ENCODE measurements at places on chromosomes 1 and 21. TPM values are rescaled to one million over a fixed set of nuclear protein-coding genes. Genes with fewer than 3 reads are reported as not detected.

The TMPRSS15 gene
- total RNA-seq: not detected

The PHACTR4 gene
- 29.8 TPM for total RNA-seq

GRCh38 chr1:200281201-200281835, 128.5 kb downstream of the ZNF281 start:
- no peak overlapping the region for H3K4me3 ChIP-seq
- DNase-seq: no peak
- H3K36me3 ChIP-seq: no peaks in the 10 kb centered on the region
- no peaks in the 10 kb centered on the region for H3K4me1 ChIP-seq
- no peaks in the 10 kb centered on the region for H3K27me3 ChIP-seq
- H3K27ac ChIP-seq: no peak overlapping the region

GRCh38 chr21:43703035-43703880, 15.7 kb upstream of the PDXK start:
- H3K36me3 ChIP-seq: no peaks in the 10 kb centered on the region
- H3K27me3 ChIP-seq: no peaks in the 10 kb centered on the region
- no peak for DNase-seq
- no peak overlapping the region for H3K4me3 ChIP-seq

- H3K4me3 ChIP-seq: peak overlapping the region; percentile 41
- H3K4me1 ChIP-seq: no peaks in the 10 kb centered on the region
- no peaks in the 10 kb centered on the region for H3K36me3 ChIP-seq
- no peaks in the 10 kb centered on the region for H3K27me3 ChIP-seq
- no peak overlapping the region for H3K27ac ChIP-seq
Observed at GRCh38 chr1:233240829-233241682, 54.5 kb downstream of the PCNX2 start.

- DNase-seq: no peak
- H3K4me3 ChIP-seq: no peak overlapping the region
- no peak overlapping the region for H3K27ac ChIP-seq
- H3K4me1 ChIP-seq: peaks cover 14% of the 10 kb centered on the region
- H3K27me3 ChIP-seq: no peaks in the 10 kb centered on the region
Observed at GRCh38 chr1:43238085-43238484, 31.7 kb upstream of the TMEM125 start.
